Fibroblast of skin of left quadriceps (primary cell): ENCODE measurements at places on chromosomes 12 and 14.

DNA sequence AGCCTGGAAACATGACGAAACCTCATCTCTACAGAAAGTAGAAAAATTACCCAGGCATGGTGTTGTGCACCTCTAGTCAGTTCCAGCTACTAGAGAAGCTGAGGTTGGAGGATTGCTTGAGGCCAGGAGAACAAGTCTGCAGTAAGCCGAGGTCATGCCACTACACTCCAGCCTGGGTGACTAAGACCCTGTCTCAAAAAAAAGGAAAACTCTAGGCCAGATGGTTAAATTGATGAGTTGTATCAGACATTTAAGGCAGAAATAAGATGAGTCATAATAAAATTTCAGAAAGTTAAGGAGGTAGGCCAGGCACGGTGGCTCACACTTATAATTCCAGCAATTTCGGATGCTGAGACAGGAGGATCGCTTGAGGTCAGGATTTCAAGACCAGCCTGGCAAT lies 10.7 kb downstream of the EIF2S1 start:
- DNase-seq = no peak

- no peak for DNase-seq
Observed at GRCh38 chr14:23729720-23730387, 93.7 kb downstream of the DHRS2 start.

- DNase-seq = no peak
Observed at GRCh38 chr12:54126029-54126695, 62.6 kb downstream of the SMUG1 start.

- no peak for DNase-seq
Observed at GRCh38 chr12:124412646-124413015, 117.7 kb downstream of the RFLNA start.

- no peak for DNase-seq
Observed at GRCh38 chr14:28629328-28630004, 137.1 kb upstream of the FOXG1 start.

GRCh38 chr12:15056218-15056617 lies 83.4 kb downstream of the PDE6H start:
- DNase-seq = no peak

DNA sequence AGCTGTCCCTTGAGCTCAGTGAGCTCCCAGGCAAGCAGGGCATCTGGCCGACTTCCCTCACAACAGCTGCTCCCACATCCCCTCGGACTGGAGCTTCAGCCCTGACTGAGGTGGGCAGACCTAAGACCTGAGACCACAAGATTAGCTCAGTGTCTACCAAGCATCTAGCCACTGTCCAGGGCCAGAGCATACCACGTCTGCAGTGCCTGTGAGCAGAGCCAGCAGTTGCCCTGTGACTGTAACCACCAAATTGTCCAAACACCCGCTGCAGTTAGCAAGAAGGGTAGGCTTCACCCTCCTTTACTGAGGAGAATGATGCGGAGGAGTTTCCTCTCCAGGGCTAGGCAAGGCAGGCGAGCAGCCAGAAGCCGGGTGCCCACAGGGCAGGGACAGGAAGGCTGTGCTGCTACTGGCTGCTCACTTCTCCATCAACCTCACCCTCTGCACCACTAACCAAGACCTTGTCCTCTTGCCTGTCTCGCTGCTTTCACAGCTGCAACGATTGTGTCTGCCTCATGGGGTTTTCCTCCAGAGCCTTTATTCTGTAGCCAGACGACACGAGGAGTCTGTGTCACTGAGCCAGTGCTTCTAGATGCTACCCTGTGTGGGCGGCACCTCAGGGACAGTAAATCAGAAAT lies 53.9 kb downstream of the ANAPC7 start:
- DNase-seq = no peak

DNA sequence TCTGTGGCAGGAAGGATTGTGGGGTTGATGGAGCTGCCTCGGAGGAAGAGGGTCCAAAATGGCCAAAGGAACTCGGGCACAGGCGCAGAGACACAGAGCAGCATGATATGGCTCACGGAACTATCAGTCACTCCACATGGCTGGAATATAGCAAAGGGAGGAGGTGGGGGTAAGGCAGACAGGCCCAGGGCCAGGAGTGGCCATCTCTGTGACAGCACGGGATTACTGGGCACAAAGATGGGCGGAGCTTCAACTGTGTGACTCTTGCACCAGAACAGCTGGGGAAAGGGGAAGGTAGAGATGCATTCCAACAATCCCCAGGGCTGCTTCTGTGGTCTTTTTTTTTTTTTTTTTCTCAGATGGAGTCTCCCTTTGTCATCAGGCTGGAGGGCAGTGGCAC lies 24.8 kb upstream of the EML1 start:
- no peak for DNase-seq

GRCh38 chr14:68631394-68632053 lies 161.3 kb downstream of the ZFP36L1 start:
- no peak for DNase-seq

DNA sequence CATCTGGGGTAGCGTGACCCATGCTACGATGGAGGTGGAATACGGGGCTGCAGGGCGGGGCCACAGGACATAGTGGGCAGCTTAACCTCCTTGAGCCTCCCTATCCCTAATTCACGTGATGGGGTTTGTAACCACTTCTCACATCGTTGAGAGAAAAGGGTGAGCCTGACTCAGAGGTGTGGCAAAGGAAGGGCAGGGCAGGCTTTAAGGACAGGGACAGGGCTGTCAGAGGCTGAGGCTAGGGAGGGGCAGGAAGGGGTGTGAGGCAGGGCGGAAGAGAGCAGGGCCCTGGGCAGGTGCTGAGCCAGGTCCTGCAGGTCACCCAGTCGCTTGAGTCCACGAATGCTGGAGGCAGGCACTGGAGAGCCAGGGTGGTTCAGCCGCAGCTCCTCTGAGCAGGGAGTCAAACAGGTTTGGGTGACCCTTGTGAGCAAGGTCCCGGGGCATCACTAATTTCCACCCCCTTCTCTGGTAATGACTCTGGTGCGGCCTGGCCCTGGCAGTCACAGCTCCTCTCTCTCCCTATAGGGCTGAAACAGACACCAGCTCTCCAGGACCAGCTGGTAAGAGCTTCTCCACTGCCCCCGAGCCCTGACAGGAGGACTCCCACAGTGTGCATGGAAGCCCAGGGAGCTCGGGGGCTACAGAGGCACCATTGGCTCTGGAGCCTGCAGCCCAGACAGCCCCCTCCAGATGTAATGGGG lies 7.5 kb upstream of the AQP2 start:
- DNase-seq = no peak

GRCh38 chr12:29578731-29579130 lies 81.2 kb upstream of the OVCH1 start:
- no peak for DNase-seq

DNA sequence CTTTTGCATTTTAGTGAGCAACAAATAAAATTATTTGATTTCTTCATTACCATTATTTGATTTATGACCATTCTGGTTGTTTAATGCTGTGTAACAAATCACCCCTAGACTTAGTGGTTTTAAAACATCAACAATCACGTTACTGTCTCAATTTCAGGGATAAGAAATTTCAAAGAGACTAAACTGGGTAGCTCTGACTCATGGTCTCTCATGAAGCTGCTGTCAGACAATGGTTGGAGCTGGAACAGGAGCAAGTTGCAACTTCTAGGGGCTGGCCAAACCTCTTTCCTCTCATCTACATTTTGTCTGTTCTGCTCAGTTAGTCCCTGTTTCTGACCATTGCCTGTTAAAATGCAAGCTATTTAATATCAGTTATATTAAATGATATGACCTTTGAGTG lies 517.0 kb downstream of the KCNH5 start:
- no peak for DNase-seq

DNA sequence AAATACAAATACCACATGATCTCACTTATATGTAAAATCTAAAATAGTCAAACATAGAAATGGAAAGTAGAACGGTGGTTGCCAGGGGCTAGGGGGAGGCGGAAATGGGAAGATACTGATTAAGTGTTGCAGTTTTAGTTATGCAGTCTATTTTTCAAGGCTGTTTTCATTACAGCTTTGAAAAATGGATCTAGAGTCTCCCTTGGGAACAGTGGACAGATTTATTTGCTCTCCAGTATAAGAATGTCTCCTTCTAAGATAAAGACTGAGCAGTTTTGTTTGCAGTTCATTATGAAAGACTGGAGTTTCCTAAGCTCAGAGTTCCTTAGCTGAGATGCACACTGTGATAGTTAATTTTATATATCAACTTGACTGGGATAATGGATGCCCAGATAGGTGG lies 202.5 kb downstream of the KLHL28 start:
- DNase-seq = no peak

DNA sequence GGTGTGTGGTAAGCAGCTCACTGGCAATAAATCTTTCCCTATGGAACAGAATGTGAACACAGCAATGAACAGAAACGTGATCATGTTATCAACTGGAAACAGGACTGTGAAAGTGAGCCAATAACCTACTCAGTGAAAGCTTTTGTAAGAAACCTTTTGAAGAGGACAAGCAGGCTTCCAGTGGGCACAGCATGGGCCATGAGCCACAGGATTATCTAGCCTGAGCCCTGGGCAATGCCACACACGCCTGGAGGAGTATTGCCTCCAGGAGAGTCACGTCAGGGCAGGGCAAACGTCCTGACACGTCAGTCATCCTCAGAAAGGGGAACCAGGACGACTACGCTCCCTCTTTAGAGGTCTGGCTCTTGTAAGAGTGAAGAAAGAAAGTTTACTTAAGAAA lies 32.3 kb downstream of the NRDE2 start:
- no peak for DNase-seq

DNA sequence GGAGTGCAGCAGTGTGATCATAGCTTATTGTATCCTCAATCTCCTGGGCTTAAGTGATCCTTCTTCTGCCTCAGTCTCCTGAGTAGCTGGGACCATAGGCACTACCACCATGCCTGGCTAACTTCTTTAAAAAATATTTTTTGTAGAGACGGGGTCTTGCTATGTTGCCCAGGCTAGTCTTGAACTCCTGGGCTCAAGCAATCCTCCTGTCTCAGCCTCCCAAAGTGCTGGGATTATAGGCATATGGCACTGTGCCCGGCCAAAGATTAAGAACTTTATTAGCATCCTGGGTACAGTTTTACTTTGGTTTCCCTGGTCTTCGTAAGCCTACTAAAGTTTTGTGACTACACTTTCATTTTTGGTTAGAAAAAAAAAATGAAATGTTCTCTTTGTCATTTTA lies 84.4 kb downstream of the ACADS start:
- no peak for DNase-seq
